NCI-H345 (cell line): ENCODE measurements at places on chromosomes 16 and 17.
A peak's percentile ranks its signal among the peaks of the same experiment; 100 is the strongest.

DNA sequence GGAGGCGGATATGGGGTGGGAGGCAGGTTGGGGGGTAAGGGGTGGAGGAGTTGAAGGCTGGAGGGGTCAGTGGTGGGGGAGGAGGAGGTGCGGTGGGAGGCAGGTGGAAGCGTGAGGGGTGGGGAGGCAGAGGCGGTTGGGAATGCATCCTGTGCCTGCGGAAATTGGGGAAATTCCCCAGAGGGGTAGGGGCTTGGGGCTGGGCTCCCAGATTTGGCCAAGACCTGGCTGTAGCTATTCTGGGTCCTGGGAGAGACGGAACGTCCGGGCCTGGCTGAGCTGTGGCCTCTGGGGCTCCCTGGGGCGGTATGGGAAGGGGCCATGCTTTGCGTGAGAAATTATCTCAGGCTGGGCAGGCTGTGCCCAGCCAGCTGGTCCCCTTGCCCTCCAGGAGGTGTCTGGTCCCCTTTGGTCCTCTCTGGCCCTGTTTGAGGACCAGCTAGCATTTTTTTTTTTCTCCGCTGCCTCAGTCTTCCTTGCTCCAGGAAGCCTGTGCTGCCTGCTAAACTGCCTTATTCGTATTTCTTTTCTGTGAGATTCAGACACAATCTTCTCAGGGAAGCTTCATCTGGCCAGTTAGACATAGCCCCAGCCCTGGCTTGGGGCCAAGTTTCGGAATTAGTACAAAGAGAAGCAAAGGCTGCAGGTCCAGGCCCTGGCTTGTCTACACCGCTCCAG, 7.3 kb upstream of the TRPV2 start:
- DNase-seq, result peak; percentile 57

DNA sequence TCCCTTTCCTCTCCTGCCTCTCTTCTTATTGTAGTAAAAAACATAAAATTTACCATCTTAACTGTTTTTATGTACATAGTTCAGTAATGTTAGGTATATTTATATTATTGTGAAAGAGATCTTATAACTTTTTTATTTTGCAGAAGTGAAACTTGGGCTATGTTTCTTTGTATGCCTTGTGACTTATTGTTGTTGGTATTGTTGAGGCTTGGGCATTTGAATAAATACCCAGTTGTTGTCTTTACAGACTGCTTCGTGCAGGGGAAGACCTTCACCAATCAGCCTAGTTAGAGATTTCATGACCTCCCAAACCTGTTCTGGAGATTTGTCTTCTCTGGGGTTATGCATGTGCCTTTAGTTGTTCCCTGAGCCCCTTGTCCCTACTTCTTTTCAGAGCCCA, 31.9 kb downstream of the REXO5 start:
- DNase-seq, result no peak

GRCh38 chr17:61157246-61157886, 242.3 kb upstream of the TBX2 start:
- peak; percentile 42 for DNase-seq

GRCh38 chr17:82844796-82845162, 5.0 kb upstream of the ZNF750 start:
- peak; percentile 75 for DNase-seq

DNA sequence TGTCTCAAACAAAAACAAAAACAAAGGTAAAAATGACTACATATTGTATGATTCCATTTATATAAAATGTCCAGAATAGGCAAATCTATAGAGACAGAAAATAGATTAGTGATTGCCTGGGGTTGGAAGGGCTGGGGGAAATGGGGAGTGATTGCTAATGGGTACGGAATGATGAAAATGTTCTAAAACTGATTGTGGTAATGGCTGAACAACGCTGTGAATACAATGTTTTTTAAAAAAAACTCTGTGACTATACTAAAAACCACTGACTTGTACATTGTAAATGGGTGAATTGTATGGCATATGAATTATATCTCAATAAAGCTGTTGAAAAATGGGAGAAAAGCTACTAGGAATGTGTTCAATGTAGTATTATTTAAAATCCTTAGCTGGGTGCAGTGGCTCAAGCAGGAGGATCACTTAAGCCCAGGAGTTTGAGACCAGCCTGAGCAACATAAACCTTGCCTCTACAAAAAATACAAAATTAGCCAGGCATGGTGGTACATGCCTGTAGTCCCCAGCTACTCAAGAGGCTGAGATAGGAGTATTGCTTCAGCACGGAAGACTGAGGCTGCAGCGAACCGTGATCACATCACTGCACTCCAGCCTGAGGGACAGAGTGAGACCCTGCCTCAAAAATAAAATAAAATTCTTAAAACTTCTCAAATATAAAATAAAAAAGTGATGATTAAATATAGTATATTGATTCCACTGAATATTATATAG, 47.9 kb downstream of the TOM1L2 start:
- no peak for DNase-seq

DNA sequence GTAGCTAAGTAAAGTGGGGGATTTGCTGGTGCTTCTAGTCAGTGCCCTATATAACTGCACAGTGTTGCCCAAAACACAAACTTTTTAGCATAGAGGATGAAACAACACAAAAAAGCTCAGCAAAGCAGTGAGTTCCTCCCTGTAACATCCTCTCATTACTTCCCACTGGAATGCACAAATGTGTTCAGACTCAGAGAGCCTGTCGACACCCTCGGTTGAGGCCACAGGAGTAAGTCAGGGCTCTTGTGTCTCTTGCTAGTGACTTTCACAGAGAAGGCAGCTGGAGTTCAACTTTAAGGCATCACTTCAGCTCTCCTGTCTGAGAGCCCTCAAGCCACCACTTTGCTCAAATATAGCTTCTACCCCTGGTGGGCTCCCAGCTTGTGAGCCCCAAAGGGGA, 107.2 kb upstream of the NETO2 start:
- no peak for DNase-seq
